ENCODE measurements at places on chromosomes 1 and 21.

- DNase-seq, result no peak
Measured at GRCh38 chr1:4794020-4794780, 139.8 kb downstream of the AJAP1 start.

DNA sequence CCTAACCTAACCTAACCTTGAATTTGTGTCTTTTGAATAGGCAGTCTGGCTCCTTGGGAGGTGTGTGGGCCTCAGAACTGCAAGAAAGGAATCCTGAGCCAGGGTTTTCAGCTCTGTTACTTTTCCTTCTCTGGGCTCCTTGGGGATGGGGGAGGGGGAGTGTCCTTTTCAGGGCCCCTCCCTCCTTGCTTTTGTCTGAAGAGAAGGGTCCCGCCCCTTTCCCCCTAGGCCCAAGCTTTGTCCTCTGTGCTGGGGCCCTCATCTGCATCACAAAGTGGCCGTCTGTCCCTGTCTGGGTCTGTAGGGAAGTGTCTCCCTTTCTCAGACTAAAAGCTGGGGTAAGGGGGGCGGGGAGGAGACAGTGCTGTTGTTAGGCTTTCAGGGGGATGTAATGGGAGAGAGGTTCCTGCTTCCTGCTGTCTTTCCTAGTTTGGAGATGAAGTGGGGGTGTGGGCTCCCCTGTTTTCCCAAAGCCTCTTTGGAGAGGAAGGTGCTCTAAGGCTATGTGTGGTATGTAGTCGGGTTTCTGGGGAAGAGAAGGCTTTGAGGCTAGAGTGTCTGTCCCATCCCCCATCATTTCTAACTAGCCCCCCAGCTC is 3.1 kb downstream of the AGO1 start:
- DNase-seq, result no peak

GRCh38 chr1:158996998-158997397 is 12.7 kb upstream of the IFI16 start:
- no peak for DNase-seq

DNA sequence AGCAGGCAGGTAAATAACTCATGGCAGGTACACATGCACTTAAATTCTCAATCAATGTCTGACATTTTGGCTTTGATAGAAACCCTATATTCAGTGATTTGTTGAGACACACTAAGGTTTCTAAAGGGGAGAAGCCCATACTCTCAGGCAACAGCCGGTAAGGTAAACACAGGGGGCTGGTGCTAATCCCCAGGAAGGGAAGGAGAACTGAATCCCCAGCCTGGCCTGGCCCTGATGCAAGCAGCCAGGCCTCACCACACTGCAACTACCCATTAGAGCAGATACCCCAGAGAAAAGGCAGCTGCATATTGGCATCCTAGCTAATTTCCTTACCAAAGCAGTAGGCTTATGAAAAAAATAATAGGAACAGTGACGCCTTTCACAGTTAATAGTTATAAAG is 116.5 kb upstream of the LRRC7 start:
- DNase-seq, result no peak

GRCh38 chr1:108199781-108200686 is at the start of gene SLC25A24:
Gene SLC25A24, minus strand, starts transcription at chr1:108200343. Its CDS starts 205 bp downstream, at chr1:108200138.
- peak; percentile 86 for DNase-seq

GRCh38 chr1:191804311-191804710 is 354.0 kb upstream of the RGS18 start:
- DNase-seq, result no peak

GRCh38 chr1:9207086-9207485 is 27.5 kb upstream of the H6PD start:
- peak; percentile 91 for DNase-seq

- DNase-seq, result no peak
Measured at GRCh38 chr1:225559902-225560301, 93.0 kb downstream of the ENAH start.

DNA sequence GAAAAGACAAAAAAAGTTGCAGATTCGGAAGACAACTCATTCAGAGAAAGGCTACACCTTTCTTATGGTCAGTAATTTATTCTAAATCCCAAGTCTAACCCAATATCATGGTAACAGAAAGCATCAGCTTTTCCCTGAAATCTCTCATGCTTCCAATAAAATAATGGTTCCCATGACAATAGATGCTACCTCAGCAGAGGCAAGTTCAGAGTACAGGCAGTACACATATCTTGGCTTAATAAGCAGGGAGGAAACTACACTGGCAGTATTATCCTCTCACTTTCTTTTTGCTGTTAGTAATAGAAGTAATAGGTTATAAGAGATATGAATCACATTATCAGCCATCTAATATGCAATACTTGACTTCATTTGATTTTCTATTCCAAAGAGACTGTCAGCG is 137.1 kb downstream of the DPYD start:
- no peak for DNase-seq

DNA sequence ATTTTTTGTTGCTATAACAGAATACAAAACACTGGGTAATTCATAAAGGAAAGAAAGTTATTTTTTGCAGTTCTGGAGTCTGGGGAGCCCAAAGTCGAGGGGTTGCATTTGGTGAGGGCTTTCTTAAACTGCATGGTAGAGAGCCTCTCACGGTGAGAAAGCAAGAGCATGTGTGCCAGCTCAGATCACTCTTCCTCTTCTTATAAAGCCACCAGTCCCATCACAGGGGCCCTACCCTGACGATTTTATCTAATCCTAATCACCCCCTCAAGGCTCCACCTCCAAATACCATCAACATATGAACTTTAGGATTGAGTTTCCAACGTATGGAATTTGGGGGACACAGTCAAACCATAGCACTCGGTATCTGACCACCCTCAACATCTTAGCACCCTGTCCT is 1.0 kb upstream of the STRIP1 start:
- DNase-seq, result no peak

GRCh38 chr1:14740016-14740415 is 141.5 kb downstream of the KAZN start:
- no peak for DNase-seq

- DNase-seq, result peak; percentile 92
Measured at GRCh38 chr1:245599371-245600174, 444.8 kb downstream of the KIF26B start.

- no peak for DNase-seq
Measured at GRCh38 chr1:173421286-173421685, 55.8 kb upstream of the PRDX6 start.

GRCh38 chr21:43025636-43026180 is 49.9 kb downstream of the CBS start:
- peak; percentile 69 for DNase-seq

DNA sequence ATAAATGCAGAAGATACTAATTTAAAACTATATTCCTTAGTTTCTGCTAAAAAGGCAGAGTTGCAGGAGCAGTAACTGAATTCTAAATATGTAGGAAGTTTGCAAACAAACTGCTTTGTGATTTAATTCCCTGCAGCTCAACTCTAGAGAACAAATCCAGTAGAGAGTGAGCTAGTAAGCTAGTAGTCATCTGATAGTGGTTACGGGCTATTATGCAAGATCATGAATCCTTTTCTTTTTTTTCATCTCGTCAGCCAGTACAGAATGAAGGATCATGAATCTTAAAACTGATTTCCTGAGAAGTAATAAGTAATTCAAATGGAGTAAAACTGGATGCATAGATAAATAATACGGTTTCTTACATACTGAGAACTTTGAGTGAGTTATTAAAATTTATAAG is 3.3 kb downstream of the DPH5 start:
- no peak for DNase-seq

DNA sequence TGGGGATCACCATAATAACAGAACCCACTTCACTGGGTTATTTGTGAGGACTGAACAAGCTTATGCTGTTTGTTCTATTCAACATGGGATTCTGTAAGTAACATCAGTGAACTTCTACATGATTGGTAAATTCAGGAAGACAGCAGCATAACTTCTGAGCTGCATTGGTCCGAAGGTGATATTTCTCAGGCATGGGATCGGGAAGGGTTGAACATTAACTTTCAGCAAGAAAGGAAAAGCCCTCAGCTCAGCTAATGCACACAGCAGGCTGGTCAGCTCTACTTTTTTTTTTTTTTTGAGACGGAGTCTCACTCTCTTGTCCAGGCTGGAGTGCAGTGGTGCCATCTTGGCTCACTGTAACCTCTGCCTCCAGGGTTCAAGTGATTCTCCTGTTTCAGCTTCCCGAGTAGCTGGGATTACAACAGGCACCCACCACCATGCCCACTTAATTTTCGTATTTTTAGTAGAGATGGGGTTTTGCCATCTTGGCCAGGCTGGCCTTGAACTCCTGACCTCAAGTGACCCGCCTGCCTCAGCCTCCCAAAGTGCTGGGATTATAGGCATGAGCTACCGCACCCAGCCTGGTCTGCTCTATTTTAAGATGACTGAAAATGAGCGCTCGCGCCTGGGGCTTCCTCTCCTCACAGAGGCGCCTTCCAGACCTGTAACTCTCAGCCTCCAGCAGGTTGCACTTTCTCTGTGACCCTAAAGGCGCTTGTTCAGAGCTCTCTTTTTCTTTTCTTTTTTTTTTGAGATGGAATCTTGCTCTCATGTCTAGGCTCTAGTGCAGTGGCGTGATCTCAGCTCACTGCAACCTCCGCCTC is 42.2 kb downstream of the ECE1 start:
- no peak for DNase-seq

DNA sequence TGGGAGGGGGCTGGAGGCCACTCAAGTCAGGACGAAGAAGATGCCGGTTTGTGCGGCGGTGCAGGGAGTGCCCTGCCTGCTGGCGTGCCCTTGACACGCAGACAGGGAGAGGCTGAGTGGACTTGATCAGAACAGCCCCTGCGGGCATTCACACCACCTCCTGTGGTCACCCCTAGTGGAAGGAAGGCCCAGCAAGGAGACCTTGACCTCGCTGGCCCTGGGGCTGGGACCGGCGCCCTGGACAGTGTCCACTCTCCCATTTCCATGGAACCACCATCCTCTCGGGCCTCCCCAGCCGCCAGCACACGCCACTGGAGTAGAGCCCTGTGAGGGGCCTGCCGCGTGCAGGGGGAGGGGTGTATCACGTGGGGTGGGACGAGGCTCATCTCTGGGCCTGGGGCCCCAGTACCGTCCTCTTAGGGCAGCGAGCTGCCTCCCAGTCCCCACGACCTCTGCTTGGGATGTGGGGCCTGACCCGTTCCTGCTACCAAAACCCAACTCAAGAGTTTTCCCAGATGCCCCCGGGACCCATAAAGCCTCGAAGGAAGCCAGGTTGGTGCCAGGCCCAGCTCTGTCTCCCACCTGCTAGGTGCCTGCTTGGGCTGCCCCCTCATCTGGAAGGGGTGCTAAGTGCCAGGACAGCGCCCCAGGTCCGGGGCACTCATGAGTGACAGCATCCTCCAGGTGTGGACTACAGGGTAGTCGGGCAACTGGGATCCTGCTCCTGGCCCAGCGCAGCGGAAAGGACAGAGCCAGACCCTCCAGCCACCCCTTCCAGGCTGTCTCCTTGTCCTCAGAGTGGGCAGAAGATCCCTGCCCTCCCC is 62.8 kb downstream of the SLX9 start:
- no peak for DNase-seq

- no peak for DNase-seq
Measured at GRCh38 chr1:24222008-24222605, 35.0 kb upstream of the IFNLR1 start.

GRCh38 chr1:170927955-170928840 is 7.1 kb upstream of the MROH9 start:
- no peak for DNase-seq

- DNase-seq, result peak; percentile 30
Measured at GRCh38 chr1:6181347-6181770, 1.2 kb upstream of the CHD5 start.

DNA sequence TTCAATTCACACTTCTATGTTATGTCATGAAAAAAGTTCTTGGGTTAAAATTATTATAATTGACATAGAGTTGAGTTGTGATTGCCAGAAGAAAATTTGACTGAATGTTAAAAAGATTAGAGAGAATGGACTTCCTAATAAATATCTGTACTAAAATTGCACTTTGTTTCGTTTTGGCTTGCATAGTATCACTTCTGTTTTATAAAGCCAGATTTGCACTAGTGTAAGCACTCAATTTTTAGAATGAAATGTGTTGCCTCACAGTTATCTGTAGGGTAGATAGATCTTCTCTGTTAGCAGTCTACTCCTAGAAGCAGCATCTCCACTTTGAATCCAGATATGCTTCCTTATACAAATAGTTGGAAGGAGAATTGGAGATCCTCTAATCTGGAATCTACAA is 95.2 kb upstream of the MPC2 start:
- DNase-seq, result no peak

GRCh38 chr1:8314346-8315280 is 3.3 kb upstream of the SLC45A1 start:
- peak; percentile 76 for DNase-seq

GRCh38 chr21:42544544-42544943 is 30.9 kb downstream of the SLC37A1 start:
- DNase-seq, result no peak

DNA sequence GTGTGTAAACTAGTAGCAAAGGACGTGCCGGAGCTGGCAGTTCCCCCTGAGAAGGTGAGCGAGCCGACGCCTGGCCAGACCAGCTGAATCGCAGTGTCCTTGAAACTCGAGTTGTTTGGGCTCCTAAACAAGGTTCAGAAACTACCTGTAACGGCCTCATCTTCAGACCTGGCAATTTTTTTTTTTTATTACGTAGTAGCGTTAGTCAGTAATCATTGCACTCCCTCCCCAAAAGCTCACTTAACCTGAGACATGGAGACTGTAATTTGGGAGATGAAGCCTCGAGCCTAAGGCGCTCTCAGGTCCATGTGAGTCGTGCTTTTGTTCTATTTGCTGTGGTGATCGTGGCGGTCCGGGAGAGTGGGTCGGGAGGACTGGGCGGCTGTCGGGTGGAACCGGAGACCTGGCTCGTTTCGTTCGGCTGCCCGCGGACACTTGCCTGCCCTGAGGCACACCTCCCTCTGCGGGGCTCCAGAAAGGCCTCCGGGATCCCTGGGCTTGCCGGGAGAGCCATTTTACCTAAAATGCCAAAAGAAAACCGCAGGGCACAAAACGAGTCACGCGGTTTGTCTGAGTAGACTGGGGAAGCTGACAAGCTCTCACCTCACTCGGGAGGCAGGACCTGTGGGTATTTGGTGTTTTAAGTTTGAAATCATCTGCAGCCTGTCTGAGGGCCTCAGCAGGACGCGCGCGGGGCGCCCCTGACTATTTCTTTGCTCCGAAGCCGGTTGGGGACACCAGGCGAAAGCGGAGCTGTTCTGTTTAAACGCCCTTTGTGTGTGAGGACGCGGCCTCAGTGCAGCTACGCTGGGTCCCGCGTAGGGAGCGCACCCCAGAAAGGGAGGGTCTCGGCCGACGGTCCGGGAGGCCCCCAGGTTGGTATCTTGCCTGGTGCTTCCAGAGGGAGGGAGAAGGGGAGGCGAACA is 722 bp downstream of the LHX8 start:
- no peak for DNase-seq

GRCh38 chr1:26788515-26788785 is 700 bp downstream of the PIGV start:
- no peak for DNase-seq

DNA sequence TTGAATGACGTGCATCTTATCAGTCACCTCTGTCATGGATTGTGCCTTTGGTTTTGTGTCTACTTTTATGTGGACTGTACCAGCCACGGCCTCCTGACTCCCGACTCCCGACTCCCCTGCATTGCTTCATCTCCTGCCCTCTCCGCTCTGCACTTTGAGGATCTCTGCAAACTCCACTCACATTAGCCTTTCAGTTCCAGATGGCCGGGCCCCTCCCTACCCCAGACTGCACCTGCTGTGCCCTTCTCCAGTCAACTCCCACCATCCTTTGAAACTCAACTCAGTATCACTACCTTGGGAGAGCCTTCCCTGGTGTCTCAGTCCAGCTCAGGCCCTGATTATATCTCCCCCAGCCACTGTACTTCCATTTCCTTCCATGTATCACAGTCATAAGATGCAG is 71.4 kb downstream of the MDM4 start:
- no peak for DNase-seq
